ENCODE measurements at places on chromosomes 7 and 10.

DNA sequence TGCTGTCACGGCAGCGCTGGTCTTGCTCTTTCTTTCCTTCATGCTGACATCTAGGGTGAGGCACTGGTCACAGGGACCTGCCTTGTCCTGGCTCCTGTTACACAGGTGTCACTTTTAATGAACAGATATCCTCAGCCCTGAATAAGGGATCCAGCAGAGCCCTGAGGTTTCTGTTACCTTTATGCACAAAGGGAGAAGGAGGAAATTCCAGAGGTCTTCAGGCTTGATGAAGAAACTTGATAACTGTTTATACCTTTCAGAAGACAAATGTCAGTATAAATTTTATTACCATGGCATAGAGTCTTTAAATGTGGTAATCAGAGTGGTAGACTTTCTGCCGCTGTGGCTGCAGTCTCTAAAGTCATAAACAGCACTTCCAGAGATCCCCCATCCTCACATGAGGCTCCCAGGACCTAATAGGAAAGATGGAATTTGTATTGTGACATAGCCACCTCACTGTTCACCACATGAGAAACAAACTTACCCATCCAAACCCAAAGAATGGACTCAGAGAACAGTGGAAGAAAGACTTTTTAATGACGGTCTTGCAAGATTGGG, 2.7 kb downstream of the LRRC27 start:
- DNase-seq: no peak

DNA sequence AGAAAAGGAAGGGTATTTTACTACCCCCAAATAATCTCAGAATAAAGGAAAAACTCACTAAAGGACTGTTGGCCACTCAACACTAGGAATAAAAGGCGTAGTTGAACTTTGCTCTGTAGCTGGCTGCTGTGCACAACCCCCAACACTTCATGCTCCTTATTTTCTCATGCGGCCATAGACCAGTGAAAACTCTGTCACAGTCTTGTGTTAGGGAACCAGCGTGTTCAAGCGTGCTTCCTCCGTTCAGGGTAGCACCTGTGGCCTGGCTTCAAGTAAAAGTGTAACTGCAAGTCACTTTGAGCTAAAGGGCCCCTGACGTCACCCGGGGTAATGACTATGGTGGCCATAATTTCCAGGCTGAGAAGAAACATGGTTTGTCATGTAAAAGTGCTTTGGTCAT, 27.0 kb downstream of the BLNK start:
- DNase-seq: no peak

- DNase-seq: no peak
Measured at GRCh38 chr7:155721056-155721455, 76.6 kb downstream of the RBM33 start.

GRCh38 chr10:58942724-58943123, 233.7 kb upstream of the PHYHIPL start:
- DNase-seq: no peak
